ENCODE measurements at places on chromosomes 7 and 10. TPM values are rescaled to one million over a fixed set of nuclear protein-coding genes. Genes with fewer than 3 reads are reported as not detected.

The SLC37A3 gene
- 50.5 TPM for total RNA-seq

- no peak overlapping the region for H3K4me3 ChIP-seq
- no peak overlapping the region for H3K27ac ChIP-seq
- no peaks in the 10 kb centered on the region for H3K4me1 ChIP-seq
- H3K27me3 ChIP-seq: no peaks in the 10 kb centered on the region
- DNase-seq: no peak
- peaks cover 3% of the 10 kb centered on the region for H3K36me3 ChIP-seq
These were observed 120.2 kb upstream of the AMPH start for GRCh38 chr7:38751416-38751815.

GRCh38 chr10:32938554-32939061 lies 19.4 kb downstream of the ITGB1 start:
- peaks cover 30% of the 10 kb centered on the region for H3K4me1 ChIP-seq
- no peak overlapping the region for H3K4me3 ChIP-seq
- peak overlapping the region; percentile 94 for H3K27ac ChIP-seq
- peaks cover 11% of the 10 kb centered on the region for H3K36me3 ChIP-seq

GRCh38 chr10:57948796-57949195 lies 318.9 kb downstream of the IPMK start:
- no peak for DNase-seq
- H3K4me1 ChIP-seq: no peaks in the 10 kb centered on the region
- no peaks in the 10 kb centered on the region for H3K27me3 ChIP-seq
- no peaks in the 10 kb centered on the region for H3K36me3 ChIP-seq
- no peak overlapping the region for H3K27ac ChIP-seq
- no peak overlapping the region for H3K4me3 ChIP-seq
